ENCODE measurements at places on chromosomes 3 and 15.

GRCh38 chr3:182708810-182709209 is 84.5 kb upstream of the ATP11B start:
- DNase-seq: no peak

- DNase-seq: no peak
These were observed 355.9 kb downstream of the RSL24D1 start for GRCh38 chr15:54840621-54841398.

DNA sequence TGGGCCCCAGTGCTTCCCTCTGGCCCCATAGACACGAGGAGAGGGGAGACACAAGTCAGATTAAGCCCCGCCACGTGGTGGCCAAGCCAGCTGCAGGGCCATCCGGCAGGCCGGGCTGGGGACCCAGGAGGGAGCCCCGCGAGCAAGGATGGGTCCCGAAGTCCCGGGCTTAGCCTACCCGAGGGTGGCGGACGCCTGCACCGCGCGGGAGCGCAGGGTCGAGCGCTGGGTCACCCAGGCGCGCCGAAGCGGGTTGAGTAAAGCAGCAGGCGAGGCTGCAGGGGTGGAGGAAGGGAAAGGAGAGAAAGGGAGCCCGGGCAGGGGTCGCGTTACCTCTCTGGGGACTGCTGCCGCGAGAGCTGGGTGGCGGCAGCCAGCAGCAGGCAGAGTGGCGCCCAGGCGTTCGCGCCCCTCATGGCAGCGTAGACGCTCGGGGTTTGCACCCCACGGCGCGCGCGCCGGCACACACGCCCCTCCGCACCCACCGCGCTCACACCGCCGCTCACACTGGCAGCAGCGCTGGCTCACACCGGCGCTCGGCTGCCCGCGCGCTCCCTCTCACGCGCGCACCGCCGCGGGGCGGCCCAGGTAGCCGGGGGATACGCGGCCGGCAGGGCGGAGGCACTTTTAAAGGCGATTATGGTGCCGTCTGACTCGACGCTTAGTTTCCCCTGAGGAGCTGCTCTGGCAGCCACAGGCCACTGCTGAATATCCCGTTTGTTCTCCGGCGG is at the start of gene PCOLCE2:
Gene PCOLCE2, minus strand, starts transcription at position 603 of the 731 bp plus-strand sequence. Its CDS starts 187 bp downstream, at position 416.
- DNase-seq: no peak

DNA sequence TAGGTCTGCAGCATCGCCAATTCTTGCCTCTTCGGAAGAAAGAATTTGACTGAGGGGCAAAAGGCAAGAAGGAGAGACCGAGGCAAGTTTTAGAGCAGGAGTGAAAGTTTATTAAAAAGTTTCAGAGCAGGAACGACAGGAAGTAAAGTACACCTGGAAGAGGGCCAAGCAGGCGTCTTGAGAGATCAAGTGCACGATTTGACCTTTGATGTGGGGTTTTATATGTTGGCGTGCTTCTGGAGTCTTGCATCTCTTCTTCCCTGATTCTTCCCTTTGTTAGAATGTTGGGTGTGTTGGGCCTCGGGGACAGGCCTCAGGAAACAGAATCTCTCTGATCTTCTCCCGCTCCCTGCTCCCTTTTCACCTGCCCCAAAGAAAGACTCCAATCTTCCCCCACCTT is 40.6 kb upstream of the FLNB start:
- no peak for DNase-seq

GRCh38 chr3:73080216-73080966 is 18.9 kb downstream of the EBLN2 start:
- DNase-seq: no peak

GRCh38 chr3:37937156-37937555 is 53.4 kb upstream of the VILL start:
- no peak for DNase-seq

GRCh38 chr3:18634461-18634860 is 209.3 kb upstream of the SATB1 start:
- DNase-seq: no peak

DNA sequence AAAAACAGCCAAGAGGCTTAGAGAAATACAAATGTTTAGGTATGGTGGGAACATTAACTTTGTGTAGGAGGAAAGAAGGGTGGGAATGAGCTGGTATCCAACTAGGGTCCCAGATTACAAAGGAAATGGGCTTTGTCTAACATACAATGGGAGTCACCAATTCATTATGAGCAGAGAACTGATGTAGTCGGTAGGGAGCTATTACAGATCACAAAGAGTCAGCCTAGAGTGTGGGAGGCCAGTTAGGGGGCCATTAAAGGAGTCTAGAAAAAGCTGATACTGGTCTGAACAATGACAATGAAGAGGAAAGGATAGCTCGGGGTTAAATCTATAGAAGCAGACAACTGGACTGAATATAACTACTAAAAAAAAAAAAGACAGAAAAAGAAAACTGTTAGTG is 15.5 kb downstream of the ANO10 start:
- no peak for DNase-seq

DNA sequence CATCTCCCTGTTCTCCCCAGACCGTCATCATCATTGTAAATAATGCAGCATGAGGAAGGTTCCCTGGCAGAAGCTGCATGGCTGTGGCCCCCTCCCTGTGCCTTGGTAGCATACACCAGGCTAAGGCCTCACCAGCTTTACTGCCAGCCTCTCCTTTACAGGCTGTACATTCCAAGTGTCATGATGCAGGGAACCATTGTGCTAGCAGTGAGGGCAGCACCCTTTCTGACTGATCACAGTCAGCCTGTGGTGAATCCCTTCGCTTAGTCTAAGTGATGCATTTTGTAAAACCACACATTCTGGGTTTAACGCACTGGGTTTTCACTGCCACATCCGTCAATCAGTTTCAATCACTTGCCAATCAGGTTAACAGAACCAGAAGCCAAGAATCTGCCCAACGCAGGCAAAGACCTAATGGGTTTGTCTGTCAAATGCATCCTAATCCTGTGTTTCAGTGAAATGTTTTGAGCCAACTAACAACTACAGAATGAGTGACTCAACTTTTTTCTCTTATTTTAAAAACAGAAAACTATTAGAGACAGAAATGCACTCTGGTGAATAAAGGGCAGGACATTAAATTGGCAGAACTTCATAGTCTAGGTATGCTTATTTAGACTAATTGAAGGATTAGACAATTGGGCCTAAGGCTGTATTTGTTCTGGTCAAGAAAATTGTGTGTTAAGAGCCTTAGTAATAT is 225.9 kb upstream of the DPH6 start:
- DNase-seq: no peak

- DNase-seq: no peak
These were observed 874 bp upstream of the ERC2 start for GRCh38 chr3:56469141-56469540.
